ENCODE measurements at places on chromosomes 3 and 15.
A peak's percentile ranks its signal among the peaks of the same experiment; 100 is the strongest.

GRCh38 chr15:83320844-83321243 is 36.4 kb upstream of the BNC1 start:
- DNase-seq = no peak

- no peak for DNase-seq
Measured at GRCh38 chr3:155960060-155960459, 89.6 kb downstream of the GMPS start.

- no peak for DNase-seq
Measured at GRCh38 chr3:158458464-158458863, 112.5 kb upstream of the MLF1 start.

DNA sequence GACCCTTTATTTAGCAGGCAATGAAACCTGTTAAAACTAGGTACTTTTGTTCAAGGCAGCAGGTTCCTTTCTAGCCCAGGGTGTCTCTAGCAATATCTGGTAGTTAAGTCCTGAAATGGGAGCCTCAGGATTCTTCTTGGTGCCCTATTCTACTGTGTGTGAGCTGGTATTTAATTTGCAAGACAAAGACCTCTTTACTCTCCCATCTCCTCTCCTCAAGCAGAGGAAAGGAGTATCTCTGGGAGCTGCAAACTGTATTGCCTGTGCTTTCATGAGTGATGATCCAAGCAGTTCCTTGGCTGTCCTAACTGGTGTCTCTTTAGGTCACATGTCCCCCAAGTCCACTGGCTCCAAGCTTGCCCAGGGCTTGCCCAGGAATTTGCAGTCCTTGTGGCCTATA is 188.2 kb downstream of the SI start:
- no peak for DNase-seq

DNA sequence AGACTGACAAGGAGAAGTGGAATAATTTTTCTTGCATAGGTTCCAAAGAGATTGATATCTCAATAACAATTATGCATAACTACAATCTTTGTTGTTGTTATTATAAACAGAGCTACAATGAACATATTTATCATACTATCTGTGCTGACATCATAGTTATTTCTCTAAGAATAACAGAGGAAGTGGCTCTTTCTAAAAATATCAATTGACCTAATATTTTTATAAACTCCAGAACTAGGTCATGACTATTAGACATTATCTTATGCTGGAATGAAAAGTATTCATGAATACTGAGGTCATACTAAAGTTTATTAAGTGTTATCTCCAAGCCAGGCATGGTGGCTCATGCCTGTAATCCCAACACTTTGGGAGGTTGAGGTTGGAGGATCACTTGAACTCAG is 114.1 kb downstream of the DCLK3 start:
- no peak for DNase-seq

- DNase-seq = no peak
Measured at GRCh38 chr15:72302955-72303354, 17.0 kb downstream of the CELF6 start.

DNA sequence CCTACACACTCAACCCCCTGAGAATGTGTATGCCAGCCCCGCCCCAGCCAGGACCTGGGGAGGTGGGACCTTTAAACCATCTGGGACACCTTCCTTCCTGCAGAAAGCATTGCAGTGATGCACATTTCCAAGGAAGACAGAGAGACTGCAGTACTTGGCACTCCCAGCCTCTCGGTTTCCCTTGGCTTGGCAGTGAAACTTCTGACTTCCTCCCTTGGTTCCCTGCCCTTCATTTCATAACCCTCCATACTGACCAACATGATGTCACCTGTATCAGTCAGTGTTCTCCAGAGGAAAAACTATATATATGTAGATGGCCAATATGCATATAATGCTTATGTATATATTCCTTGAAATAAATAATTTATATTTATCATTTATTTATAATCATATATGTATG is 103.2 kb downstream of the SST start:
- no peak for DNase-seq

GRCh38 chr3:105752791-105753415 is 115.9 kb downstream of the CBLB start:
- no peak for DNase-seq

- peak; percentile 66 for DNase-seq
Measured at GRCh38 chr15:97234851-97235610, 725.5 kb upstream of the ARRDC4 start.
